A549 treated with DMSO at 1 μM for 4 hours (cell line): ENCODE measurements at places on chromosomes 1 and 21. TPM values are rescaled to one million over a fixed set of nuclear protein-coding genes. Genes with fewer than 3 reads are reported as not detected.

The TCHH gene
- 0.17 to 0.28 TPM (median 0.24 TPM) in 5 replicates for total RNA-seq

The ZYG11A gene
- 2.3 to 3.2 TPM (median 2.6 TPM) in 5 replicates for total RNA-seq

The HRNR gene
- total RNA-seq, result not detected in 5 replicates

The CLCA4 gene
- not detected in 5 replicates for total RNA-seq

The CD5L gene
- total RNA-seq, result not detected in 5 replicates

The OLFM3 gene
- not detected in 5 replicates for total RNA-seq

The CCDC30 gene
- total RNA-seq, result 0.46 to 1.0 TPM (median 0.77 TPM) in 5 replicates

The CHD5 gene
- 0.58 to 1.1 TPM (median 0.81 TPM) in 5 replicates for total RNA-seq

The EFNA1 gene
- total RNA-seq, result 30.6 to 50.0 TPM (median 37.3 TPM) in 5 replicates

The ANGPTL3 gene
- total RNA-seq, result not detected in 5 replicates

The ZSCAN20 gene
- 1.7 to 2.0 TPM (median 1.9 TPM) in 5 replicates for total RNA-seq

The LRRC7 gene
- not detected in 5 replicates for total RNA-seq

The FCRL6 gene
- total RNA-seq, result not detected in 5 replicates

The CYP4Z1 gene
- not detected in 5 replicates for total RNA-seq

The NBPF20 gene
- 3.4 to 4.2 TPM (median 3.9 TPM) in 5 replicates for total RNA-seq

The SNX7 gene
- 20.9 to 37.6 TPM (median 24.5 TPM) in 5 replicates for total RNA-seq

The LENEP gene
- not detected in 5 replicates for total RNA-seq

The TSPAN1 gene
- 1.8 to 2.7 TPM (median 2.3 TPM) in 5 replicates for total RNA-seq

The TTLL10 gene
- total RNA-seq, result not detected in 5 replicates

The ELAPOR1 gene
- total RNA-seq, result 0.41 to 0.96 TPM (median 0.55 TPM) in 5 replicates

The UTS2 gene
- 0.73 TPM in 1 of 5 replicates, not detected in the others for total RNA-seq

The BEND5 gene
- not detected in 5 replicates for total RNA-seq

The GNG4 gene
- 12.3 to 19.4 TPM (median 16.4 TPM) in 5 replicates for total RNA-seq

The NUP210L gene
- not detected in 5 replicates for total RNA-seq

The MCOLN2 gene
- 1.7 to 3.1 TPM (median 2.8 TPM) in 5 replicates for total RNA-seq

The HMCN1 gene
- total RNA-seq, result 0.03 to 0.13 TPM (median 0.08 TPM) in 5 replicates

The MAEL gene
- not detected in 5 replicates for total RNA-seq

The TEX38 gene
- 0.16 TPM in 1 of 5 replicates, not detected in the others for total RNA-seq

The PCBP3 gene
- total RNA-seq, result 0.80 to 1.3 TPM (median 1.1 TPM) in 5 replicates

The OR10J1 gene
- not detected in 5 replicates for total RNA-seq

The APCS gene
- not detected in 5 replicates for total RNA-seq

The DPT gene
- not detected in 5 replicates for total RNA-seq

The GABRD gene
- total RNA-seq, result 0.27 to 0.97 TPM (median 0.63 TPM) in 5 replicates

The FAAH gene
- total RNA-seq, result 0.59 to 1.2 TPM (median 0.79 TPM) in 5 replicates

The NKAIN1 gene
- total RNA-seq, result 0.82 to 1.5 TPM (median 1.3 TPM) in 5 replicates

The MAB21L3 gene
- 0.02 TPM in 1 of 5 replicates, not detected in the others for total RNA-seq

The DNMT3L gene
- not detected in 5 replicates for total RNA-seq

The LORICRIN gene
- total RNA-seq, result not detected in 5 replicates

The RNU1-1 gene
- 7.3 TPM in 1 of 5 replicates, not detected in the others for total RNA-seq

The DDI2 gene
- total RNA-seq, result 8.6 to 12.5 TPM (median 10.6 TPM) in 5 replicates

The AUNIP gene
- 6.0 to 8.5 TPM (median 6.3 TPM) in 5 replicates for total RNA-seq

The TEKT2 gene
- not detected in 5 replicates for total RNA-seq

The TSPEAR gene
- not detected in 5 replicates for total RNA-seq

The OLFML2B gene
- 0.34 to 0.92 TPM (median 0.52 TPM) in 5 replicates for total RNA-seq

The KPNA6 gene
- total RNA-seq, result 17.7 to 20.0 TPM (median 18.3 TPM) in 5 replicates

The C4BPB gene
- total RNA-seq, result 0.99 to 1.5 TPM (median 1.1 TPM) in 5 replicates

The HHAT gene
- total RNA-seq, result 2.0 to 2.5 TPM (median 2.1 TPM) in 5 replicates

The DNM3 gene
- total RNA-seq, result 0.43 to 1.1 TPM (median 0.70 TPM) in 5 replicates

The THEM4 gene
- 13.3 to 15.5 TPM (median 13.8 TPM) in 5 replicates for total RNA-seq

The MAN1C1 gene
- total RNA-seq, result 0.21 to 0.30 TPM (median 0.24 TPM) in 5 replicates

The MYCL gene
- 1.1 to 1.6 TPM (median 1.3 TPM) in 5 replicates for total RNA-seq

The AMY1A gene
- total RNA-seq, result not detected in 5 replicates

The LCE3D gene
- total RNA-seq, result 0.69 to 1.3 TPM (median 0.88 TPM) in 5 replicates

The MRPL55 gene
- total RNA-seq, result 67.9 to 90.5 TPM (median 82.3 TPM) in 5 replicates
